ENCODE measurements at places on chromosomes 11 and 22.

GRCh38 chr11:2769409-2770095 is 69.8 kb upstream of the KCNQ1OT1 start:
- no peak for DNase-seq

DNA sequence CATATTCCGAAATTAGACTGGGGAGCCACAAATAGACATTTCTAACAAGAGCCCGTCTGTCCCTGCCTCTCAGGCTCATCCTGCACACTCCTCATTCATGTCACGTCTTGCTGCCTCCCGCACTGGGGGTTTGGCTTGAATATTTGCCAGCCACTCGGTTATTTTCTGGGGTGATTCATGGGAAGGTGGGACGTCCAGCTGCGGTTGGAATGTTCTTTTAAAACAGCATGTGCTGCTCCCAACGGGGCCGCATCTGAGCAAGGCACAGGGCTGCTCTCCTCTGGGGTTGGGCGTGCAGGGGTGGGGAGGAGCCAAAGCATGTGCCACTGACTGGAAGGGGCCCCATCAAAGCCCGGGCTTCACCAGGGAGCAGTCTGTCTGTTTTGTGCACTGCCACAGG is 25.9 kb upstream of the SLC5A4 start:
- DNase-seq, result no peak

GRCh38 chr22:30046716-30047363 is 33.4 kb upstream of the HORMAD2 start:
- no peak for DNase-seq

- DNase-seq, result no peak
Measured at GRCh38 chr22:36951746-36952145, 38.3 kb downstream of the CSF2RB start.

DNA sequence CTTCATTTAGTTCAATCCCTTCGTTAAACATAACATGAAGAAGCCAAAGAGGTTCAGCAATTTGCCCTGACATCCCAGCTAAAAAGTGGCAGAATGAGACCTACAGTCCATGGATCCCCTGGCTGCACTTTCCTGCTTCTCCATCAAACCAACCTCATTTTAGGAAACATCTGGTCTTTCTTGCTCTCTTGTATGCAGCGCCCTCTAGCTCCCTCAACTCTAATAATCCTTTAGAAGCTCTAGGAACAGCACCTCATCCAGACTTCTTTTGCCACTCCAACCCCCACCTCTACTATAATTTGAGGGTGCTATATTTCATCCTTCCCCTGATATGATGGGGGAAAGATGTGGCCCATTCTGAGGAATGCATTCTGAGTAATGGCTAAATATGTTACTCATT is 7.4 kb downstream of the CNTF start:
- DNase-seq, result peak; percentile 70

DNA sequence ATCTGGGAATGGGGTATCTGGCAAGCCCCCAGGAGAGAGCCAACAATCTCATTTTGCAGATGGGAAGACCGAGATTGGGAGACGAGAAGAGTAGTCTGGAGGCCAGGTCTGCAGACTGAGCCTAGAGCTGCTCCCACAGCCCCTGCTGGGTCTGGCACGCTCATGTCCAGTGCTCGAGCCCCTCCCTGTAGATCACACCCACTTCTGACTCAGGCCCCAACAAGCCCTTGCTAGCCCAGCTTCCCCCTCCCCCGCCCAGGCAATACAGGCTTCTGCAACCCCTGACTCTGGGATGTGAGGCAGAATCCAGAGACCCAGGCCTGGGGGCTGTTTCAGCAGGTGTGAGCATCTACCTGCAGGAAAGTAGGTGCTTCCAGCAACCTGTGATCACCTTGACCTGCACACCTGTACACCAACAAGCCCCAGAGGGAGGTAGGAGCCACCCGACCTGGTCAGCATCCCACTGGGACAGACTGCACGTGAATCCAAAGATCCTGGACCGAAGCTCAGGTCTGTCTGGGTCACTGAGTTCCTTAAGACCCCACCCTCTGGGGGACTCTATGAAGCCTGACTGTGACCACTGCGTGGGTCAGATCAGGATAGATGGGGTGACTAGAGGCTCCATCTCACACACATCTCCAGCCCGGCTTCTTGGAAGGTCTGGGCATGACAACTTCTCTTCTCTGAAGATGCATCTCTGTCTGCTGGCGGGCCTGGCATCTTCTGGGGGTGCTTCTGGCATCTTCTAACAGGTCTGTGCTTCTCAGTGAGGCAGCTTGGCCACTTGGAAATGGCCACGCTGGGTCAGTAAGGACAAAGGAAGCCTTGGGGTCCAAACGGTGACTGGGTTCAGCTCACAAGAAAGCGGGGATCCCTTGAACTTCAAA is 29.3 kb downstream of the LINC01488 start:
- no peak for DNase-seq

DNA sequence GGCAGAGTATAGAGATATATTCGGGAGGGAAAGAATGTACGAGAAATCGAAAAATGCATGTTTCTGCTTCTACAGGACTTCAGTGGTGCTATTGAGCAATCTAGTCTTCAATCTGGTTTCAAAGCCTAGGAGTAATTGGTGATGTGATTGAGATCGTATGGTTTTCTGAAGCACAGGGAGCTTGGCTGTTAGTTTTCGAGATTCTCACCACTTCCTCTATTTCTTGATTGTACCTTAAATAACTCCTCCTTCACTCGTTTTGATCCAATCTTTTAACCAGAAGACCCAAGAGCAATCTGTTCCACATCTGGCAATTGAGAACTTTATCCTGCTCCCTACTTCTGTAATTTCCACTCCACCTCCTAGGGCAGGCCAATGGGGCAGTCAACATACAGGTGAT is 518 bp downstream of the CCDC179 start:
- no peak for DNase-seq

- DNase-seq, result no peak
Measured at GRCh38 chr11:27830206-27830605, 130.0 kb upstream of the BDNF start.

GRCh38 chr11:41659985-41660384 is 200.5 kb upstream of the LRRC4C start:
- DNase-seq, result no peak

GRCh38 chr11:32088117-32088941 is 2.5 kb upstream of the RCN1 start:
- DNase-seq, result peak; percentile 77

- DNase-seq, result no peak
Measured at GRCh38 chr11:15616130-15617105, 501.7 kb downstream of the INSC start.

- DNase-seq, result no peak
Measured at GRCh38 chr11:1883346-1884302, 8.1 kb downstream of the PRR33 start.

GRCh38 chr11:72493426-72494108 is 59.2 kb upstream of the CLPB start:
- DNase-seq, result peak; percentile 95

DNA sequence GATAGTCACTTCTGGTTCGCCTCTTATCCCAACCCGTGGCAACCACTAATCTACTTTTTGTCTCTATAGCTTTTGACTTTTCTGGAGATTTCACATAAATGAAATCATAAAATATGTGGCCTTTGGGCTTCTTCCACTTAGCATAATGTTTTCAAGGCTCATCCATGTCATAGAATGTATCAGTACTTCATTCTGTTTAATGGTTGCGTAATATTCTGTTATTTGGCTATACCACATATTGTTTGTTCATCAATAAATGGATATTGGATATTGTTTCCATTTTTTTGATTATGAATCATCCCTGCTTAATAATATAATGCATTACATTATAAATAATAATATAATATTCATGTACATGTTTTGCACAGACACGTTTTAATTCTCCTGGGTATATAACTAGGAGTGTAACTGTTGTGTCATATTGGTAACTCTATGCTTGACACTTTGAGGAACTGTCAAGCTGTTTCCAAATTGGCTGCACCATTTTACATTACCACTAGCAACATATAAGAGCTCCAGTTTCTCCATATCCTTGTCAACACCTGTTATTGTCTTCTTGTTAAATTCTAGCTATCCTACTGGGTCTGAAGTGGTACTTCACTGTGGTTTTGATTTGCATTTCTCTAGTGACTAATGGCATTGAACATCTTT is 181.5 kb downstream of the CADM1 start:
- no peak for DNase-seq

GRCh38 chr22:38112381-38112780 is 1.9 kb upstream of the BAIAP2L2 start:
- DNase-seq, result no peak

DNA sequence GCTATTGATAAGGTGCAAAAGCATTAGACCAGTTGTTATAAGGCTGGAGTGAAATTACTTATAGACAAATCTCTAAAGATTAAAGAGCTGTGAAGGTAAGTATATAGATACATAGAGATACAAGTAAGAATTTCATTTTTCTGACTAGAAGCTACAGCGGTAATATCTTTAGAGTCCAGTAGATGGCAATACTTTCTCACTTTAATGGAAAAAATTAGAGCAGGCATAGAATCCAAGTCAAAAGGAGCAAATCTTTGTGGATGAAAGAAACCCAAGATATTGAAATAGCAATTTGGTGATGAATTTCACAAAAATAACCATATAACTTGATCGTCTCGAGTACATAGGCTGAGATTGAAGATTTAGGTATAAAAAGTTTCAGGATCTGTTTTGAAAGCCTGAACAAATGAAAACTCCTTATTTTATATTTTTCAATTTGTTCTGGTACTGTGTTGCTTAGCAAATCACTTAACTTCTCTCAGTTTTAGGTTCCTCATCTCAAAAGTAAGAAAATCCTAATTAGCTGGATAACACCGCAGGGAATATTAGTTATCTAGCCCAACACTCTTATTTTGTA is 81.9 kb downstream of the UVRAG start:
- peak; percentile 70 for DNase-seq

DNA sequence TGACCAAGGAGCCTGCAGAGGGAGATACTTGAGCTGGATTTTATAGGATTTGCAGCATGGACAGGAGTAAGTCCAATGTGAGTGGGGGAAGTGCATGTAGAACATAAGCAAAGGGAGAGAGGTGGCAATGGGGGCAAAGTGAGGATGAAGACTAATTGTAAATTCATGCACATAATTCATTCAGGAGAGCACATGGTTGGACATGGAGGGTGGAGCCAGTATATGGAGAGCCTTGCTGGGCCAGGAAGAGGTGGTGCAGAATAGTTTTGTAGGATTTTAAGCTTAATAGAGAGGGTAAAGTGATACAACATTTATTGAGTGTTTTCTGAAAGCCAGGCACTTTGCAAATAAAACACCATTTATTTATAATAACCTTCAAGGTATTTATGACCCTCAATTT is 274.3 kb upstream of the C11orf87 start:
- DNase-seq, result no peak

- DNase-seq, result no peak
Measured at GRCh38 chr22:19019029-19019678, 83.1 kb upstream of the PRODH start.

DNA sequence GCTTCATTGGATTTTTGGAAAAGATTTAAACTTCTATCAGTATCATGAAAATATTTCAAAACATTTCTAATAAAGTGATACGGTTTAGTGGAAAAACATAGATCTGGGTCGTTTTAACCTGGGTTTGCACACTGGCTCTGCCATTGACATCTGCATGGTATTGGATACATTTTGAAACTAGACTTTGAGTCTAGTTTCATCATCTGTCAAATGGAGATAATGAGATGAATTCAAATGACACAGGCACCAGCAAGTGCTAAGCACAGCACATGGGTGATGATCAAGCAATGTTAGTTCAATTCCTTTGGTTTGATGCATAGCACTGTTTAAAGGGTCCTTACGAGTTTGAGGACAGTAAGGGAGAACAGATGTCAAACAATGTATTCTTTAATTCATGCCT is 819.0 kb upstream of the CCDC90B start:
- no peak for DNase-seq

- DNase-seq, result peak; percentile 10
Measured at GRCh38 chr22:17876306-17876831, 102.1 kb upstream of the BID start.

GRCh38 chr11:134579724-134580609 is 167.9 kb upstream of the B3GAT1 start:
- DNase-seq, result no peak

GRCh38 chr11:8636127-8636526 is 42.1 kb upstream of the STK33 start:
- no peak for DNase-seq

DNA sequence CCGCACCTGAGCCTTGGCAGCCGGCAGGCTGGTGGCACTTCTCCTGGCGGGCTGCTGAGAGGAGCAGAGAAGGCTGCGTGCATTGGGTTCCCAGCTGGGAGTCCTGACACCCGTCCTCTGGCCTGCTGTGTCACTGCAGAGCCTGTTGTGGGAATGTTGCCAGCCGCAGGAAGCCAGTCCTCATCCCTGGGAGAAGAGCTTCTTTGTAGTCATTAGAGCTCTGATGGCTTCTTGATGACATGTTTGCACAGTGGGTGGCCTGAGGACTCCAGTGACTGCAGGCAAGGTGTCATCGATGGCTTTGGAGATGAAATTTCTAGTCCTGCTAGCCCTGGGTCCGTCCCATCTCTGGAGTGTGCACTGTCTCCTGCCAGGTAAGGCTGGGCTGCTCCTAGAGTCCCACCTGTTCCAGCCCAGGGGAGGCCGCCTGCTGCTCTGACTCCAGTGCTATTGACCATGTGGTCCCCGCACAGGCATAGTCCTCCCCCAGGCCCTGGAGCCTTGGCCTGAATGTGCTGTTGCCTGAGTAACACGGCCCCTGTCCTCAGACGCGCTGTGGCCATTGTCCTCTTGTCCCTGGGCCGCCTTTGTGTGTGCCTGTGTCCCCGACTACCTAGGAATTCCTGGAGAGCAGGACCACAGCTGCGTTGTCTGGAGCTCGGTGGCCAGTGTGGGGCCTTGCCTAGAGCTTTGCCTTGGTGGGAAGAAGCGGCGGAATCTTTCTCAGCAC is 129.2 kb downstream of the CACNA1I start:
- no peak for DNase-seq

DNA sequence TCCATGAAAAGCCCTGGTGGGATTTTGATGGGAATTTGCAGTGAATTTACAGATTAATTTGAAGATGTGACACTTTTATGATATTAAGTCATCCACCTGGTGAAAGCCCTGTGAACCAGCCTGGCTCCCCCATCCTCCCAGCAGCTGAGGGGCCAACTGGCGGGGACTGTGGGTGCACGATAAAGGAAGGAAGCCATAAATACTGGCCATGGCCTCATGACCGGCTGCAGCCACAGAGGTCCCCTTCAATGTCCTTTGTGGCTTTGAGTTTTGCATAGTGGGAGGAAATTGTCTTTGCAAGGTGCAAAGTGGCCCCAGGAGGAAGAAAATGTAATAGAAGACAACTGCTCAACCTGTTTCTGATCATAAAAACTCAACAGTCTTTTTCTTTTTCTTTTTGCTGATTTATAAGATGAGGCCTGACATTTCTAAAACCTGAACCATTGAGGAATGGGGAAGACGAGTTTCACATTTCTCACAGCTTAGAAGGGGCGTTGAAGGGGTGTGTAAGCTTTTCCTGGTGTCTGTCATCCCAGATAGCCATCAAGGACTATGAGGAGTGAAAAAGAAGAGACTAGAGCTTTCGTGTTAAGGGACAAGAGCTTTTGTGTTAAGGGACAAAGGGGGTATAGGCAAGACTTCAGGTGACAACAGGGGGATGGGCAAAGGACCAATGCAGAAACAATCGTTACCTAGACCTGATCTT is 6.3 kb upstream of the NDUFV1 start:
- no peak for DNase-seq

All from hematopoietic multipotent progenitor cell treated with erythropoietin and hydrocortisone succinate and interleukin-3 and kit ligand, for 8 days (in vitro differentiated cells).